ENCODE measurements at places on chromosomes 5 and 9.

- no peak for DNase-seq
Measured at GRCh38 chr9:22103685-22104575, 94.8 kb upstream of the CDKN2B start.

GRCh38 chr9:14247577-14247976 is 66.4 kb downstream of the NFIB start:
- no peak for DNase-seq

GRCh38 chr5:10485142-10485795 is 43.6 kb downstream of the ROPN1L start:
- no peak for DNase-seq

DNA sequence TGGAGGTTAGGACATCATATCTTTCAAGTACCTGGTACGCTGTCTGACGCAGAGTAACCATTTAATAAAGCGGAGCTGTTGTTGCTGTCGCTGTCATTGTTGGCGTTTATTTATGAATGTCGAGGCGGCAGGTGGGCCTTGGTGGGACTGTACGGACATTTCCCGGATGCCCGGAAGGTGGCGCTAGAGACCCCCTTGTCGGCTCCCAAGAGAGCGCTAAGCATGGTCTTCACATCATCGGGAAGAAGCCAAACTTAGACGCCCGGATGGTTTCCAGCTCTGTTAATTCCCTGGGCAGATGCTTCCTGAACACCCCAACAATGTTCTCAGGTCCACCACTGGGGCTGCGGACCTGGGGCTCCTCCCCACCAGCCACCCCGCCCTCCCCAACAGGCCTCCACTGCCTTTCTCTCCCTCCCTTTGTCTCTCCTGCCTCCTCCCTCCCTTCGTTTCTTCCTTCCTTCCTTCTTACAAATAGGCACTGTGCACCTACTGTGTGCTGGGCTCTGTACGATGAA is 54.1 kb downstream of the DUSP1 start:
- peak; percentile 52 for DNase-seq

- DNase-seq: no peak
Measured at GRCh38 chr5:112210430-112211005, 208.6 kb downstream of the EPB41L4A start.

GRCh38 chr5:123092223-123092593 is 3.2 kb downstream of the PRDM6 start:
- DNase-seq: no peak

GRCh38 chr5:150402901-150403342 is 9.8 kb downstream of the CD74 start:
- no peak for DNase-seq

GRCh38 chr5:150781706-150782614 is 3.4 kb downstream of the SMIM3 start:
- DNase-seq: peak; percentile 9

GRCh38 chr5:180130291-180130869 is 58.8 kb upstream of the RNF130 start:
- no peak for DNase-seq

- DNase-seq: no peak
Measured at GRCh38 chr5:55865831-55866230, 14.7 kb downstream of the IL31RA start.

DNA sequence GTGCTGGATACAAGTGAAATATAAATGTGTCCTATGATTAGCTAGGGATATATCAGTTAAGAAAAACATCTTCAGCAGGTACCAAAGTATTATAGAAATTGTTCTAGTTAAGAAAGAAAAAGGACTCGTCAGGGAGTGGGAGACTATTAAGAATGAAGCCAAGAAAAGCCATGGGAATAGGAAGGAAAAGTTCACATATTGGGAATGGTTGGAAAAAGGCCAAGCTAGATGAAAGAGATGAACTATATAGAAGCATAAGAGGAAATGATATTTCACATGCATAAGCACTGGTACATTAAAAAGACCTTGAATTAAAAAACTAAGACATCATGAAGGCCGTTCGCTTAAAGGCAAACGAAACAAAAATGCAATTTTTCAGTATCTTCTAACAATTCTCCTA is 237.7 kb downstream of the ADAMTS6 start:
- DNase-seq: no peak

DNA sequence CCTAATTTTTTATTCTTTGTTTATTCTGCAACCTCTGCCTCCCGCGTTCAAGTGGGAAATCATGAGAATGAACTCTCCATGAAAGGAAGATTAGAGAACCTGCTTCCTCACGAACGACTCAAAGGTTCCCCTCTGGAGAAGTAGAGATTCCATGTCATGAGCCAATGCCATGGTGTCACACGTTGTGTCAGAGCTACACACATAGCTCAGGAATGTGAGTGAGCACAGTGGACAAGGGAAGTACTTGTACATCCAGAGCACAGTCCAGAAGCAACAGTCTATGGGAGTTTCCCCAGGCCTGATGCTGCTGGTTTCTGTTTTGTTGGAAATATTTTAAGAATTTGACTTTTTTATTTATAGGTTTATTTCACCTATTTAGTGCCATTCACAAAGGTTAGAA is 26.8 kb upstream of the PPP2CA start:
- no peak for DNase-seq

GRCh38 chr5:30752015-30752414 is 441.5 kb upstream of the CDH6 start:
- DNase-seq: no peak

DNA sequence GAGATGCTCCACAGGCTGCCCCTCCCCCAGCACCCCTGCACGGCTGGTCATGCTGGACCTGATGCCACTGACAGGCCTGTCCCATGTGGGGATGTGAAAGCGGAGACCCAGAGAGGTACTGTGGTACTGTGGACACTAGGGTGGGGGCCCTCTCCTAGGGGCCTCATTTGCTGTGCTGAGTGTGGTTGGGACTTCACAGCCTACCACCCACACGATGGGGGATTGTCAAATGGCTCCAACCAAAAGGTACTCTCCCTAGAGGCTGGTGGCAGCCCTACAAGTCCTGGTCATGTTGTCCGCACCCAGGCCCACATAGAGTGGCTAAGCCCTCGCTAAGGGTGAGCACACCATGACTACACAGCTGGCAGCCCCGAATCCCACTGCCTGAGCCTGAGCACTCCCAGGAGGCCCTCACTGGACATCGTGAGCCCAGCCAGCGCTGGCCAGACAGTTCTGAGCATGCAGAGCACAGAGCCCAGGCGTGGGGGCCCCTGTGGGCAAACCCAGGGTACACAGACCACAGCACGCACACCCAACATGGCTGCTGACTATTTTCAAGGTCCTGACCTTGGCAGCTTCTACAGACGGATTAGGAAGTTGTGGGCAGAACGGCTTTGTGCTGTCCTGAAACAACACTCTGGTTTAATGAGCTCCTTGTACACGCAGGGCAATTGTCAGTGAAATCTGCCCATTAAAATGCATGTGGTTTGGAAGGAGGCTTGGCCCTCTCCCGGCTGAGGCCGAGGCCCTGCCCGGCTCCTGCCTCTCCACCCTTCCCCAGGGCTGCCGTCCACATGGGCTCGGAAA is 214.1 kb downstream of the HSPA4 start:
- DNase-seq: no peak

- no peak for DNase-seq
Measured at GRCh38 chr9:111632695-111633388, 1.7 kb downstream of the DNAJC25 start.

GRCh38 chr9:123070198-123070597 is 36.7 kb downstream of the GPR21 start:
- DNase-seq: no peak

DNA sequence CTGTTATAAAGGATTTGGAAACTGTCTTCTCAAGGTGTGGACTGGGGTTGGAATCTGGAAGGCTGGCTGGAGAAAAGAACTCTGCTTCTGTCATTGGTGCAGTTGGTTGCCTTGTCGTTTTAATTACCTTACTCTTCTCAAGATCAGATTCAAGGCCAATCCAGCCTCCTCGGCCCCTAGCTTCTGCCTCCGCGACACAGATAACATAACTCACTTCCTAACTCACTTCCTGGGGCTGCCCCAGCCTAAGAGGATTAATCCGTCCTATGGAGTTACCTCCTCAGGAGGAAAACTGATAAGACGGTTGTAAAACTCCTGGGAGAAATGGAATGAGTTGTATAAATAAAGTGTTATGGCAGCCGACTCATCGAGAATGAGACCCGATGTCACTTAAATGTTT is 389.1 kb upstream of the WWC1 start:
- DNase-seq: no peak

DNA sequence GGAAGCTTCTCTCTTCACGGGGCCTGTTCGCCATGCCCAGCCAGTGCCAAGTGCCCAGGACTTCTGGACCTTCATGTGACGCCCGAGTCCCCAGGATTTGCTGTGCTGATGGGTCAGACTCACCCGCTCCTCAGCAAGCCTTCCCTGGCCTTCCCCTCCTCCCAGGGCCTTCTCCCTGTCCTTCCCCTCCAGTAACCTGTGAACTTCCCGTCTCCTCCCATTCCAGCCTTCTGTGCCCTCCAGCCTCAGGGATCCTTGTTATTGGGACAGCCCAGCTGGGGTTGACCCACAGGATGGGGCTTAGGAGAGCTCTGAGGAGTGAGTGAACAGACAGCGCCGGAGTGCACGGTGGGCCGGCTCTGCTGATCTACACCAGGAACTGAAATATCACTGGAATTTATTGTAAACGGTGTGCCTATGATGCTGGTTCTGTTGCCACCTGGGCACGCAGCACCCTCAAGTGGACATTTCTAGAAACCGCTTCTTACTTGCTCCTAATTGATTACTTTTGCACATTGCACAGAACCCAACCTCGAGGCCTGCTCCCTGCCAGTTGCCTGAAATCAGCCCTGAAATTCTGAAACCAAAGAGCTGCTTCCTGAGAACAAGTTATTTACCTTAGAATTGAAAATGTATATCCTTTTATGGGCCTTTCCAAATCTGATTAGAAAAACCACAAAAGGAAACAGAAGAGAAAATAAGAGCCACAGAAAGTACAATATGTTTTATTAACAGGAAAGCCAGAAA is 1.5 kb downstream of the SPAAR start:
- DNase-seq: peak; percentile 6

- no peak for DNase-seq
Measured at GRCh38 chr9:93909242-93909616, 45.9 kb downstream of the BARX1 start.

- DNase-seq: no peak
Measured at GRCh38 chr9:5786370-5787127, 46.4 kb downstream of the ERMP1 start.

DNA sequence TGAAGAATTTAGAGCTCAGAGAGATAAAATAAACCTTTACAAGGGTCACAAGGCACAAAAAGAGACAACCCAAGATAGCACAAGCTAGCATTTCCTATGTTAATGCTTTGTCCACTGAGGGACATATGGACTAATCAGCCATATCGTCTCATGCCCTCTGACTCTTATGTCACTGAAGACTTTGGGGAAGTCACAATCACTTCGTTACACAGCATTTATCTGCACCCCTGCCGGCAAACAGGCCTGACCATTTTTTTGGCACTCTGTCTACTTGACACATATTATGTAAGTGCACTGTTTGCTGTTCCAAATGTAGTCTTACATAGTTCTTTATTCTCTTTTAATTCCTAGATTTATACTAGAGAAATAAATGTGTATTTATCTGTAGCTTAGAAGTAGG is 13.9 kb upstream of the BNC2 start:
- no peak for DNase-seq

- DNase-seq: peak; percentile 10
Measured at GRCh38 chr5:132063090-132063911, 2.8 kb downstream of the IL3 start.

- no peak for DNase-seq
Measured at GRCh38 chr9:128684065-128684324, 5.0 kb upstream of the SET start.

GRCh38 chr5:168649306-168649705 is 70.1 kb upstream of the PANK3 start:
- no peak for DNase-seq

GRCh38 chr5:78757269-78758053 is 108.9 kb upstream of the LHFPL2 start:
- no peak for DNase-seq

GRCh38 chr5:109630093-109630492 is 59.6 kb upstream of the MAN2A1 start:
- DNase-seq: no peak

GRCh38 chr5:178274781-178275537 is 42.4 kb upstream of the PHYKPL start:
- no peak for DNase-seq

GRCh38 chr5:90472783-90473395 is 1.7 kb downstream of the MBLAC2 start:
- DNase-seq: peak; percentile 39

- no peak for DNase-seq
Measured at GRCh38 chr9:124320062-124320973, 62.6 kb downstream of the NEK6 start.

DNA sequence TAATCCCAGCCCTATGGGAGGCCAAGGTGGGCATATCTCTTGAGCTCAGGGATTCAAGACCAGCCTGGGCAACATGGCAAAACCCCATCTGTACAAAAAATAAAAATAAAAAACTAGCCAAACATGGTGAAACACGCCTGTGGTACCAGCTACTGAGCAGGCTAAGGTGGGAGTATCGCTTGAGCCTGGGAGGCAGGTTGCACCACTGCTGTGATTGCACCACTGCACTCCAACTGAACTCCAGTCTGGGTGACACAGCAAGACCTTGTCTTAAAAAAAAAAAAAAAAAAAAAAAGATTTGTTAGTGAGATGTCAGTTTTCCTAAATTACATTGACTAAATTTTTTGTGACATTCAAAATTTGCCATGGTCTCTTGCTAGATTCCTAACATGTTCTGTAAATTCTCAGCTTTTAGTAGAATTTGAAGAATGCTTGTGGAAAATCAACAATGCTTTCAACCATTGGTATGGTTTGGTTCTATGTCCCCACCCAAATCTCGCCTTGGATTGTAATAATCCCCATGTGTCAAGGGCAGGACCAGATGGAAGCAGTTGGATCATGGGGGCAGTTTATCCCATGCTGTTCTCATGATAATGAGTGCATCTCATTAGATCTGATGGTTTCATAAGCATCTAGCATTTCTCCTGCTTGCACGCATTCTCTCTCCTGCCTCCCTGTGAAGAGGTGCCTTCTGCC is 236.1 kb downstream of the ARRDC3 start:
- no peak for DNase-seq

GRCh38 chr9:124695280-124695890 is 75.7 kb downstream of the NR6A1 start:
- DNase-seq: no peak

DNA sequence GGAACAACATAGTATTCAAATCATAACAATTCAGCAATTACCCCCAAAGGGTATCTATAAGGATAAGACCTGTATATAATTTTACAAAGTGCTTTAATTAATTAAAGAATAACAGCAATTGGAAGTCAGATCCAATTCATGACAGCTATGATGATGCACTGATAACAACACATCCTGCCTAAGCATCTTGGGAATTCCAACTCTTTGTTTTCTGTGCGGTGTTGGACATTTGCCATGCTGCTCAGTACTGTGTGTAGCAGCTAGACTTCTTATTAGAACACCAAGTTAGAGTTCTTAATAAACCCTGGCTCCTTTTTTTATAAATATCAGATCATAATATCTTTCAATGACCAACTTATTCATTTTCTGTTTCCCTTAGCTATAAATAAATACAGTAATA is 209.0 kb downstream of the SEC61B start:
- DNase-seq: no peak

- no peak for DNase-seq
Measured at GRCh38 chr9:110908894-110909293, 129.4 kb downstream of the LPAR1 start.

- no peak for DNase-seq
Measured at GRCh38 chr5:9297134-9297533, 248.7 kb downstream of the SEMA5A start.

- DNase-seq: no peak
Measured at GRCh38 chr5:174547814-174548213, 176.6 kb upstream of the MSX2 start.

- no peak for DNase-seq
Measured at GRCh38 chr5:4245511-4245910, 649.9 kb downstream of the IRX1 start.

Measured in SHP77 treated with DMSO at 0.1 percent for 48 hours (cell line).